HepG2 (cell line): ENCODE measurements at places on chromosomes 5 and 9. TPM values are rescaled to one million over a fixed set of nuclear protein-coding genes. Genes with fewer than 3 reads are reported as not detected.

ZNF484 gene
- 7.2 and 13.5 TPM in 2 replicates for total RNA-seq

GZMA gene
- total RNA-seq: not detected in 2 replicates

SAXO1 gene
- total RNA-seq: not detected in 2 replicates

- peak overlapping the region; percentile 67 for H3K27ac ChIP-seq
- H3K36me3 ChIP-seq: peaks cover 8% of the 10 kb centered on the region
- no peak overlapping the region for H3K4me3 ChIP-seq
- no peaks in the 10 kb centered on the region for H3K27me3 ChIP-seq
These were observed 37.4 kb downstream of the MTMR12 start for GRCh38 chr5:32275396-32275741.

- H3K4me3 ChIP-seq: no peak overlapping the region
- no peaks in the 10 kb centered on the region for H3K36me3 ChIP-seq
- no peak for DNase-seq
- H3K27me3 ChIP-seq: no peaks in the 10 kb centered on the region
These were observed 95.9 kb downstream of the ZDHHC21 start for GRCh38 chr9:14597171-14597799.

GRCh38 chr9:93599571-93600403, 23.4 kb downstream of the PHF2 start:
- no peak overlapping the region for H3K4me3 ChIP-seq
- H3K36me3 ChIP-seq: no peaks in the 10 kb centered on the region
- peaks cover 10% of the 10 kb centered on the region for H3K4me1 ChIP-seq
- H3K27ac ChIP-seq: no peak overlapping the region
- no peaks in the 10 kb centered on the region for H3K27me3 ChIP-seq

- H3K27me3 ChIP-seq: no peaks in the 10 kb centered on the region
- H3K36me3 ChIP-seq: no peaks in the 10 kb centered on the region
- no peak overlapping the region for H3K27ac ChIP-seq
- DNase-seq: no peak
- H3K4me1 ChIP-seq: no peaks in the 10 kb centered on the region
- H3K4me3 ChIP-seq: no peak overlapping the region
These were observed 62.5 kb upstream of the GHR start for GRCh38 chr5:42360616-42361314.

DNA sequence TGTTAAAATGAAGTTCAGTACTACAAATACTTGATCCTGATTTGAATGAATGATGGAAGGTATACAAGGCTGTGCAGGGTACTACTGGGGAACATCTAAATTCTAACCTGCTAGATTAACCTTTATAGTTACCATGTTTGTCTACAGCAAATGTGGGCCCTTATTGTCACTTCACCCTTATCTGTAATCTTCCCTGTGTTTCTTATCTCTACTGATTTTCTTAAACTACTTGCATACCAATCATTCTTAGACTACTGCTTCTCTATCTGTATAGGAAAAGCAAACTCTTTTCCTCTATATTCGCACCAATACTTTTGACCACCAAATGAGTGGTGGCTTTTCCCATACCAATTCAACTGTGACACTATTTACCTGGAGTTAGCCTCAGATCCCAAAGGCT, 210.7 kb downstream of the HINT1 start:
- H3K27me3 ChIP-seq: no peaks in the 10 kb centered on the region
- H3K36me3 ChIP-seq: no peaks in the 10 kb centered on the region
- DNase-seq: no peak
- H3K4me3 ChIP-seq: no peak overlapping the region
- H3K4me1 ChIP-seq: no peaks in the 10 kb centered on the region
- no peak overlapping the region for H3K27ac ChIP-seq

DNA sequence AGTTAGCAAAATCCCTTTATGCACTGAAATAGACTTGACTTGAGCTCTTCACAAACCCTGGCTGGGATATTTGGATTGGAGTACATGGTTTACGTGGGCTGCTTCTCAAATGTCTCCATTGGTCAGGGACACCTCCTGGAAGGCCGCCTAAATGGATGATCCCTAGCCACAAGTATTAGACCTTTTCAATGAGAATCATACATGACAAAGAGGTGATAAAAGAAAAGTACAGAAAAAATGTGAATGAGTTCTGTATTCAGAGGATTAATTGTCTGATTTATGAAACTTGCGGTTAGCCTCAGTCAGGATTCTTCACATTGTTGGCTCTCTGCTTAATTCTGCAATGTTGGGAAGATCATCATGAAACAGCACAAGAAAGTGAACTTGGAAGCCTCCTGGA, 752.8 kb upstream of the ADAMTS16 start:
- no peak for DNase-seq
- H3K27me3 ChIP-seq: no peaks in the 10 kb centered on the region; the same call in 1 of the 2 replicates
- H3K4me1 ChIP-seq: no peaks in the 10 kb centered on the region
- no peak overlapping the region for H3K4me3 ChIP-seq
- H3K36me3 ChIP-seq: no peaks in the 10 kb centered on the region
